ENCODE measurements at places on chromosomes 11 and 22.

DNA sequence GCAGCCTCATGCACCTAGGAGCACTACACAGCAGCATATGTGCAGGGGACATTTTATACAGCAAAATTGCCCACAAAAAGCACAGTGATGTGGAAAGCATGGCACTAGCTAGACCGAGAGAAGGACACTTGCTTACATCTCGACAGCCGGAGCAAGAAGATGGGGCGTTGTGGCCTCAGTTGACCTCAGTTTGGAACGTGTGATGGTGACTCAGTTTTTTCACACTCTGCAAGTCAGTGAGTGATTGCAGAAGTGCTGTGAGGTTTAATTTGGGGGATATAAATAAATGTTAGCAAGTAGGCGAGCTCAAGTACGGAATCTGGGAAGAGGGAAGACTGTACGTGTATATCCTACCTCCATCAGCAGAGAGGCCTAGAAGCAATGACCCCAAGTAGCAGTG is 23.3 kb downstream of the LRP5 start:
- DNase-seq = no peak

DNA sequence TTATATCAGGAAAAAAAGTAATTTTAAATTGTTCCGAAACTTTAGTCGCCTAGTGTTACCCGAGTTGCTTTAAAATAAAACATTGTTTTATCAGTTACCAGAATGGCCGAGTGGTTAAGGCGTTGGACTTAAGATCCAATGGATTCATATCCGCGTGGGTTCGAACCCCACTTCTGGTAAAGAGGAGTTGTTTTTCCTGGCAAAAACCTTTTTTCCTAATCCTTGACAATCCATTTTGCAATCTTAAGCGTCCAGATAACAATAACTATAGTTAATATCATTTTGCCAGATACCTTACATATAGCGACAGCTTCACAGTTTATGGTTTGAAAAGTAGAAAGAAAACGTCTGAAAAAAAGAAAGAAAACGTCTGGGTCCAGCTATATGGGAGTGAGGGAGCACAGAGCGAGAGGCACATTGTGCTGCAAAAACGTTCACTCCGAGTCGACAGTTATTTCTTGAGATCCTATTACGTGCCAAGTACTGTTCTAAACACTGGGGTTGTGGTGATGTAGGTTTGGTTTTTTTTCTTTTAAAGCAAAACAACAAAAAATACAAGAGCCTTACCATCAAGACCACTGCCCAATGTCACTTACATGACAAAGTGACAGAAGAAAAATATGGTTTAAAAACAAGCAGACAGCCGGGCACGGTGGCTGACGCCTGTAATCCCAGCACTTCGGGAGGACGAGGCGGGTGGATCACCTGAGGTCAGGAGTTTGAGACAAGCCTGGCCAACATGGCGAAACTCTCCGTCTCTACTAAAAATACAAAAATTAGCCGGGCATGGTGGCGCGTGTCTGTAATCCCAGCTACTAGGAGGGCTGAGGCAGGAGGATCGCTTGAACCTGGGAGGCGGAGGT is 40.6 kb downstream of the OR4D9 start:
- DNase-seq = no peak

- no peak for DNase-seq
Observed at GRCh38 chr11:117606790-117607189, 190.2 kb downstream of the DSCAML1 start.

DNA sequence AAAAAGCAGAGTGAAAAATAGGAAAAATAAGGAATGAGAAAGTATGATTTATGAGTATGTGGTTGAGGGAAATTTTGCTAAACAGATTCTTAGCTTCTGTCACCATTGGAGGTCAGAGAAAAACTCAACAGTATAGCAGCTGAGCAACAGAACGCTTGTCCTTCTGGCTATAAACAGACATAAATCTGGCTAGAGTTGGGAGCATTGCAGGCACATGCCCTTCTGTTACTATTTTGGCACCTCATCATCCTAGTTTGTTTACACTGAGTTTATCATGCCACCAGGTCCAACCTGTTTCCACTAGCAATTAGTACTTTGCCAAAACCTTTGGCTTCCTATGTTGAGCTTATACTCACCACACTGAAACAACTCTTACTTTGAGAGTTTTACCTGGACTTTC is 6.9 kb downstream of the UBE4A start:
- DNase-seq = no peak

GRCh38 chr11:105357764-105358163 is 218.2 kb upstream of the CARD18 start:
- DNase-seq = no peak
